ENCODE measurements at places on chromosomes 4 and X.

DNA sequence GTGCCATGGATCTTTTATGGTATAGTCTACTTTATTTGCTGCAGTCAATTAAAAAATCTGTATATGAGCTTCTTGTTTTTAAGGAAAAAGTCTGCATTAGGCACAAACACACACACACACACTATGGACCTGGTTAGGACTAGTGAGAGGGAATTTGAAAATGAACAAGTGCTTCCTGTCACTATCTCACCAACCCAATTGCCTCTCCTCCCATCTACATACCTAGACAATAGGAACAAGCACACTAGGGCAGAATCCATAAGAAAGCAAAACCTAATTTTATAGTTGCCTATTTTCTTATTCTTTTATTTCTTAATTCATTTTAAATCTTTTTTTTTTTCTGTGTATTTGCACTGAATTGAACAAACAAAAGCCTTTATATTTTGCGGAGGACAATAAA, 22.7 kb downstream of the PALLD start:
- no peak for DNase-seq

DNA sequence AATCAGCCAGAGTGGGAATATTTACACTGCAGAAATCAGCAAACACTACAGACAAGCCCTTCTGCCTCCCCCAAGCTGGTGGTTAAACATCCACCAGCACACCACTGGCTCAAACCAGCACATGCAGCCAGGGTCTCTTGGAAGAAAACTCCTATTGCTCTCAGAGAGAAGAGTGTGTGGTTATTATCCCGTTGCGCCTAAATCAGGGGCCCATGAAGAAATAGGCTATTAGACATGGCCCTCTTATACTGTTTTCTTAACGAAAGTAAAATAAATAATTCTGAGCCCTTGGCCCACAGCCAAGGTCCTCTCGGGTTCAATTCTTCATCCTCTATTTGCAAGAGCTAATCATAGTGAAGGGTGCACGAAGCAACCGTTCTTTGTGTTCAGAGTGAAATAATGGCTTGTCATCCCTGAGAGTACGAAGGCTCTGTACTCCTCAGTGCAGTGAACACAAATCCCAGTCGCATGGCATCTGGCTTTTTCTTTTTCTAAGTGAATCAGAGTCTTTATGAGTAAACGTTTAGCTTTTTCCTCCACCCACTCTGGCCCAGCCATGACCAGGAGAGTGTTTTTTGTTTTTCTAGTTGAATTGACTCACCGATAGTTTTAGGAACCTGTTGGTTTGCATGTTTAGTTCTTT, 33.4 kb upstream of the RBM47 start:
- no peak for DNase-seq

DNA sequence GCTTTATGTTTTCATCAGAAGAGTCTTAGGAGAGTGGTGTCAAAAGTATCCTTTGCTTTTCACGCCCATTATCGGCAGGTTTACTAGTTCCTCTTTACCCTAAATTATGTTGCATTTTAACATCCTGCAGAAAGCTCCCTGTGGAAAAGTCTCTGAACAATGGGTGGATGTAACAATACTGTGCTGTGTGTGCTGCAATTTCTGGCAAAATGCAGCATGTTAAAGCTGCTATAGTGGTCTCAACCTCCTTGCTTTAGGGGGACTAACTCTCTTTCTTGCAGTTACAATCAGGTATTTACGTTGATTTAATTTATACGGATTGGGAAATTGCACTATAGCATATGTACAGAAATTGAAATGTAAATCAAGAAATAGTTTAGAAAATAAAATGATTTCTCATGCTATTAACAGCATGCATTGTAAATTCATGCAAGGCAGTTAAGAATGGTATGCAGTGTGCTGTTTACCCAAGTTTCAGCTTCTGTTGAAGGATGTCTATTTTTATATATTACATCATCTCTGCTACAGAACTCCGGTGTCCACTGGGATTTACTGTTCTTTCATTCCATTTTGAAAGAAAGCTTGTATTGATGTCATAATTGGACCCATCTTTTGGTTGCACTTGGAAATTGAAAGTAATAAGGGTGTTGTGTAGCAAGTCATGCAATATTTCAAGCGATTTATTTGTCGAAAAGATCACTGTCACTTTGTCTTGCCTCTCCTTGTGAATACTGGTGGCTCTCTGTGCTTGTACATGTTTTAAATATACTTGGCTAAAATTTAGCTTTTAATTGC, 145.7 kb downstream of the RAPGEF2 start:
- DNase-seq, result no peak

- DNase-seq, result no peak
These were observed 5.1 kb upstream of the WDR1 start for GRCh38 chr4:10121568-10122208.

DNA sequence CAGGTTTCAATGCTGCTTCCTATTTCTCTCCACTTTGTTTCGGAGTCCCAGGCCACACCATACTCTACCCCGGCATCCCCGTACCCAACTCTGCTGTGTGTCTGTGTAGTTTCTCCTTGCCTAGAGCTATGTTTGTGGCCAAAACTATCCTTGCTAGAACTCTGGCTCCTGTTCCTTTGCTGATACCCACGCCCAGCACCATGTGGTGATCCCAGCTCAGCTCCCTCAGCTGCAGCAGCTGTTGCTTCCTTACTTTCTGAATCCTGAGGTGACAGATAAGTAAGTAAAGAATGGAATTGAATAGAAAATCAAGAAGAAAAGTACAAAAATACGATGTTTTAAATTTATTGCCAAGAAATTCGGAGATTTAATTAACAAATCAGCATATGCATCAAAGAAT, 55.8 kb downstream of the CASP3 start:
- no peak for DNase-seq

GRCh38 chr4:171288816-171289432, 524.3 kb upstream of the GALNTL6 start:
- DNase-seq, result no peak

DNA sequence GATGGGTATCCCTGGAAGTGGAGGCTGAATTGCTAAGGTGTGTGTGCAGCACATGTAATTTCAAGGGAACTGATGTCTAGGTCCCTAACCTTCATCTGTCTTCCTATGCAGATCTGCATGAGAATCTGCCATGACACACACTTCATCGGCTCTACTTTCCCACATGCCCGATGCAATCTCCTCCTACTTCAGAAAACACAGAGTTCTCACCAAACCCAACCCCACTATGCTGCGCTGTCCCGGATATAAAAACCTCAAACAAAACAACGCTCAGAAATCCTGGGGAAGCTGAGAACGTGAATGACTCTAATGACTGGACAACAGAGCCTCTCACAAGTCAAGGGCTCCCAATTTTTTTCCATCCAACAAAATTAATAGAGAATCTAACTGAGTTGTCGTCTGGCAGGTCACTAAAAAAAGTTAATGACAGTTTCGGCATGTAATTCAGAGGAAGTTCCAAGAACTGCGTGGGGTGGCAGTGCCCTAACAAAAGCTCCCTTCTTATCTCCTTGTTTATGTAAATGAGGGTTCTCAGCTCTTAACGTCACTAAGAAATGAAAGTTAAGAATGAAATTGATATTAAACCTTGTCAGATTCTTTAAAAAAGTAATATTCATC, 39.0 kb downstream of the STX18 start:
- no peak for DNase-seq

DNA sequence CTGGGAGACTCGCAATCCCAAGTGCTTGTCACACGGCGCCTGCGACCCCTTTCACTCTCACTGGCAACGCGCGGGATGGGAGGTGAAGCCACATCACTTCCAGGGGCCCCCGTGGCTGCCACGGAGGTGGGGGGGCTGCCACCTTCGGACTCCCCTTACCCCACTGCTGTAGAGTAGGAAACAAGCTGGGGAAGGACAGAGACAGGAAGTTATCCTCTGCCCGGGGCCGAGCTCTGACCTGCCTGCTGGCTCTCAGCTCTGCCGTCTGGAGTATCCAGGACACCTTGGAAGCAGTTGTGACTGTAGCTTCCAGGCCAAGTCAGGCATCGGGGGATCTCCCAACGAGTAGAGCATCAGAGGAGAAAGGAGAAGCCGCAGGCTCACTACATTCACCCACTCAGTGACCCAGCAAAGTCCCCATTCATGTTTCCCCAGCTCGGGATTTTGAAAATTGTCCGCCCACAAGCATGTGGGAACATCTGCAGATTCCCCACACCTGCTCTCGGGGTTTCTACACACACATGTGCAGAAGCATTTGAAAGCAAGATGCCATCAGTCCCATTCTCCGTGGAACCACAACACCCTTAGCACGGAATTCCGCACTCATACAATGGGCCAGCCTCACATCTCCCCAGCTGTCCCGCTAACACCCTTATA, 10.8 kb downstream of the PDZD4 start:
- DNase-seq, result no peak

GRCh38 chr4:37389967-37390580, 145.5 kb downstream of the NWD2 start:
- DNase-seq, result no peak

- no peak for DNase-seq
These were observed 54.5 kb downstream of the TENM3 start for GRCh38 chr4:182297659-182298058.

DNA sequence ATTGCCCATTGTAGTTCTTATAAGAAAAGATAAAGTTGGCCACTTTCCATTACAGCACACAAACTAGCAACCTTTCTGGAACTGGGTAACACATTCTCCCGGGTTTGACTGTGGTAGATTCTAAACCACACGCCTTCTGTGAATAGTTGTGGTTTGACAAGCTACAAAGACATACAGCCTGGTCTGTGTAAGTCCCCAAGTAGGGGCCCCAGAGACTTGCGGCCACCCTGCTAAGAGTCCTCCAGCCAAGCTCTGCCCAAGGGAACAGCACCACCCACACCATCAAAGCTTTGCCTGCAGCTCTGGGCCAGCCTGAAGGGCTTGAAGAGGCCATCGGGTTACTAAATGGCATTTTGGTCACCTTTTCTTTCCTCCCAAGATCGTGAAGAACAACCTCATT, 203.4 kb downstream of the MAML3 start:
- DNase-seq, result no peak

DNA sequence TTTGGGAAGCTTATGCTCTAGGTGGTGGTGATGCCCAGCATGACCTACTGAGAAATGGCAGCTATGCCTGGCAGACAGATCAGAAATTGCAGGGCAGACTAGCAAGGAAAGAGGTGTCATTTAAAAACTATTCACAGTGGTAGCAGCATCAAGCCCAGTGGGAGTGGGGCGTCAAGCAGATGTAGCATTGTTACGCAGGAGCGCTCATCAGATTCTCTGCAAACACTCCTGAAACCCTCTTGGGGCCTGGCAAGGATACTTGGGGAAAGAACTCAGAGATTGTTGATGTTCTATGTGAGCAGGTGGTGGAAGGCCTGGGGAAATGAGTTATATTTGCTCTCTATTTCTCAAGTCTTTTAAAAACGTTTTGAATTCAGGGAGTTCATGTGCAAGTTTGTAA, 437.6 kb downstream of the RAPGEF2 start:
- no peak for DNase-seq

DNA sequence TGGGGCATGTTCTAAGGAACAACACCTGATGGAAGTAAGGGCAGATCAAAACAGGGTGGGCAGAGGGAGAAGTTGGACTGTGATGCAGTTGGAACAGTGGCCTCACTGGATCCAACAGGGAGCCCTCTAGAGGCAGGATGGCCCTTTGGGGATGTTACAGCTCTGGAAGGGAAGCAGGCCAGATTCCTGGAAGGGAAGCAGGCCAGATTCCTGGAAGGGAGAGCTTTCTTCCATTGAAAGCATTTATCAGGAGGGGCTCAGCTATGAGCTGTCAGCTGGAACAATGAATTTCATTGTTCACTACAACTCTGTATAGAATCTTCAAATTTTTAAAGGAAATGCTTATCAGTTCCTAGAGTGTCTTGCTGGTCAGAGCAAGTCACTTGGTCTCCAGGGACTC, 17.7 kb downstream of the IL15 start:
- DNase-seq, result no peak

DNA sequence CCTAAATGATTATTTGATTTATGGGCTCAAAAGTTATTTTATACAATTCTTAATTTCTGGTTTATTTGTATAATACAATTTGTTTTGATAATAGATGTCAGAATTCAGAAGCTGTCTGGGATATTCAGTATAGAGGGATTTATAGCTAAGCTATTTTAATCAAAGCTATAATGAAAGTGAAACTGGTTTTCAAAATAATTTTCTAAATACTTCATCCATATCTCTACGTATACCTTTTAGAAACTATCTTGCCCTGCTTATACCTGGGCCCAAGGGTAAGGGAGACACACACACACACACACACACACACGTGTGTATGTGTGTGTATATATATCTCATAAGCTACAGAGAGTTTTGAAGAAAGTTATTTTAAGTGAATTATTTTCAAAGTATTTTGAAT, 2.9 kb downstream of the TMEM131L start:
- no peak for DNase-seq

- no peak for DNase-seq
These were observed 63.7 kb downstream of the TMEM164 start for GRCh38 chrX:110066488-110067225.

DNA sequence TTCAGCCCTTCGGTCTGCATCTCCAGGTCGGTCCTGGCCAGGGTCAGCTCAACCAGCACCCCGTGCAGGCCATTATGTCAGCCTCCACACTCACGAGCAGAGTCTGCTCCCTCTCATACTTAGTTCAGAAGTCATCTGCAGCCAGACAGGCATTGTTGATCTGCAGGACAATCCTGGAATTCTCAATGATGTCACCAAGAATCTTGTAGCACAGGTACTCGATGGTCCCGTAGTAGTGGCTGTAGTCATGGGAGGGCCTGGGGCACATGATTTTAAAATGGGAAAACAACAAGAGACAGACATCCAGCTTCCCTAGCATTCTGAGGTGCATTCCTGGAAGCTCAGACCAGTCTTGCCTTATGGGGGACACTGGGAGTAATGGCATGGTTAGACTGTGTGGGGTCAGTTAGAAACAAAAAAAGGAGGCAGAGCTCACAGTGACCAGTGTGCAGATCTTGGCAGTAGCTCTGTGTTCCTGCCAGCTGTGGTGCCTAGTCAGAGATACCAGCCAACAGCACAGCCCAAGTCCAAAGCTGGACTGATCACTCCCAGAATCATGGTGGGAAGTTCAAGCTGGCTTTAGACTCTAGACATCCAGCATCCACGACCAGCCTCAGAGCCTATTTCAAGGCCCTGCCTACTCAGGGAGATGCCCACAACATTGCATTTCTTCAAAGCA, 31.9 kb downstream of the LRIT3 start:
- DNase-seq, result no peak

- DNase-seq, result no peak
These were observed 338.6 kb upstream of the GRID2 start for GRCh38 chr4:91965166-91965565.

- DNase-seq, result no peak
These were observed 28.6 kb downstream of the CDS1 start for GRCh38 chr4:84611531-84611930.

All from omental fat pad (tissue), 4 donors.